HuH-7 (cell line): ENCODE measurements at places on chromosomes 7 and 10.

DNA sequence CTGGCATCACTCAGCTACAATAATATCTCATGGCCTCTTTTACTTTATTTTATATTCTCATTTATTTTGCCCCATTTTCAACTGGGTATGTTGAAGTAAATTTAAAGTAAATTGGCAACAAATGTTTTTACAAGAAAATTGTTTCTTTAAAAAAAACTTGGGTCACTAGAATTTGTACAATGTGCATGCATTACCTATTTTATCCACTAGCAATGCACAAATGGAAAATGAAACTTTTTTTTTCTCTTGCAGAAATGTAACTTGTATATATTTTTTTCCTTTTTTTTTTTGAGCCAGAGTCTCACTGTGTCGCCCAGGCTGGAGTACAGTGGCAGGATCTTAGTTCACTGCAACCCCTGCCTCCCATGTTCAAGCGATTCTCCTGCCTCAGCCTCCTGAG, 10.3 kb upstream of the H2AZ2 start:
- DNase-seq, result no peak

GRCh38 chr10:61887772-61888171, 13.7 kb upstream of the ARID5B start:
- DNase-seq, result no peak

DNA sequence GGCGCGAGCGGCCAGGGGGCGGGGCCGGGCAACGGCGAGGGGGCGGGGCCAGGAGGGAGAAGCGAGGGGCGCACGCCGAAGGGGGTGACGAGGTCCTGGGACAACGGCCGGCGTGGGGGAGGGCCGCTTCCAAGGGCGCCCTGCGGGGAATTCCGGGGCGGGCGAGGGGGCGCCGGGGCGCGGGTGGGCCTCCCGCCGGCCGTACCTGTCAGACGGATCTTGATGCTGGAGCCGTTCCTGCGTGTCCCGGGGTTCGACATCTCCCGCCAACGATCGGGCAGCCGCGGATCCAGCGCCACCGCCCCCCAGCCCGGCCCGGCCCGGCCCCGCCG, 421 bp downstream of the SMURF1 start:
- no peak for DNase-seq

DNA sequence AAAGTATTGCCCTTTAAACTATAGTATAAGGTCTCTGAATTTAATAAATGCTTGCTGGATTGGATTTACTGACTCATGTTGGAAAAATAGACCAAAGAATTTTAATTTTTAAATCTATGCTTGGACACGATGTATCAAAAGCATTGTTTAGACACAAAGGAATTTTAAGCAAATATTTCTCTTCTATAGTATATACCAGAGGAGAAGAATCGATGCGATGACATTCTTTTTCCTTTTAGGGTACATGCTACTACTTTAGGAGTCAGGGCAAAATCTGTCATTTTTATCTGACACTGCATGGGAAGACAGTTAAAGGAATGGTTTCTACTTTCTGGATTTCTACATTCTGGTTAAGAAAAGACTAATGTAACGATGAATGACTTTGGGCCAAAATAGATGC, 339.9 kb downstream of the BMPER start:
- DNase-seq, result no peak

DNA sequence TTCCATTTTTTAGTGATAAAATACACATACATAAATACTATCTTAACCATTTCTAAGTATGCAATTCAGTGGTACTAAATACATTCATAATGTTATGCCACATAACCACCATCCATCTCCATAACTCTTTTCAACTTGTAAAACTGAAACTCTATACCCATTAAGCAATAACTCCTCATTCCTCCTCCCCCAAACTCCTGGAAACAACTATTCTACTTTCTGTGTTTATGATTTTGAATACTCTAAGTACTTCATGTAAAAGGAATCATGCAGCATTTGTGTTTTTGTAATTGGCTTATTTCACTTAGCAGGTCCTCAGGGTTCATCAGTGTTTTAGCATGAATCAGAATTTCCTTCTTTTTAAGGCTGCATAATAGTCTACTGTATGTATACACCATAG, 131.8 kb downstream of the TES start:
- DNase-seq, result no peak

GRCh38 chr10:58733436-58733835, 220.8 kb downstream of the BICC1 start:
- DNase-seq, result no peak

DNA sequence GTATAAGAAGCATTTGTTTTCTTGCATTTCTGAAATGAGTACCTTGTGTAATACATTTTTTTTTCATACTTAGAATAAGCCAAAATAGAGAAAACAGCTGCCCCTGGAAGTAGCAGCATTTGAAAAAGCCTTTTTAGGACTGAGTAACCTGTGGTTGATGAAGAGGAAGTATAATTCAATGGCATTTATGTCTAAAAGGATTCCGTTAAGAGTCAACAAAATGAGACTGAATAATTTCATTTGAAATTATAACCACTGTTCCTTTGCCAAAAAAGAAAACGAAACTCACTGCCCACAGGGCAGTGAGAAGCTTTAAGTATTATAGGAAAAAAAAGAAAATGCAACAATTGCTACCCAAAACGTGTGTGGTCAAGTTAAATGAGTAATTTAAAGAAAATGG, 705.6 kb upstream of the PHF14 start:
- no peak for DNase-seq

GRCh38 chr7:121401896-121402295, 5.8 kb upstream of the FAM3C start:
- no peak for DNase-seq

GRCh38 chr7:18535810-18536415, 40.4 kb downstream of the HDAC9 start:
- no peak for DNase-seq

- DNase-seq, result no peak
Observed at GRCh38 chr7:2633538-2634266, 1.9 kb downstream of the TTYH3 start.

GRCh38 chr10:17049195-17049594, 80.4 kb downstream of the CUBN start:
- DNase-seq, result no peak

GRCh38 chr7:91358303-91358702, 94.1 kb downstream of the FZD1 start:
- no peak for DNase-seq

DNA sequence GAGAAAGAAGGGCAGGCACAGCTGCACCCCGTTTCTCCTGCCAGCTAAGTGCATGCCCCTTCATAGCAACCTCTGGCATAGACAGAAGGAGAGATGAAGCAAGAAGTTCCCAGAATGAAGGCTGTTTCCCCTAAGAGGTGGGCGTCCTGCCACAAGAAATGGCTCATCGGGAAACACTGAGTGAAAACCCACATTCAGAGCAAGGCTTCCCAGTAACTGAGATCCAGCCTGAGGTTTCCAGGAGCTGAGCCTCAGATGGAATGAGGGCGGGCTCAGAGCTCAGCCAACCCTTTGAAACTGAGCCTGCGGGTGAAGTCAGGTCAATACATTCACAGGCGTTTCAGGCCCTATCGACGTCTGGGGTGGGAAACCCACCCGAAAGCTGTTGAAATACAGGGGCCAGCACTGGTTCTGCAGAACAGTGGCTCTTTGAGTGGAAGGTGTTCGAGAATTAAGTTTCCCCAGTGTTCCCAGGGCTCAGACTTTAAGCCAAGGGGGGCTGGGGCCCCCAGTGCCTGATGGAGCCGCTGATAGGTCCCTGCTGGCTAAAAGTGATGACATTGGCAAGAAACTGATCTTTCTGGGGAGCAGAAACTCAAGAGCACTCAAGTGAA, 510.2 kb downstream of the RPS24 start:
- DNase-seq, result peak; percentile 21
